ENCODE measurements at places on chromosomes 6 and 20. TPM values are rescaled to one million over a fixed set of nuclear protein-coding genes. Genes with fewer than 3 reads are reported as not detected.

GRCh38 chr6:52612336-52613054 is 35.6 kb upstream of the TRAM2 start:
- no peak overlapping the region for H3K4me3 ChIP-seq
- H3K27ac ChIP-seq = no peak overlapping the region
- H3K27me3 ChIP-seq = no peaks in the 10 kb centered on the region
- no peak for DNase-seq
- H3K4me1 ChIP-seq = no peaks in the 10 kb centered on the region

The UNC5CL gene
- 17.4 TPM for total RNA-seq

DNA sequence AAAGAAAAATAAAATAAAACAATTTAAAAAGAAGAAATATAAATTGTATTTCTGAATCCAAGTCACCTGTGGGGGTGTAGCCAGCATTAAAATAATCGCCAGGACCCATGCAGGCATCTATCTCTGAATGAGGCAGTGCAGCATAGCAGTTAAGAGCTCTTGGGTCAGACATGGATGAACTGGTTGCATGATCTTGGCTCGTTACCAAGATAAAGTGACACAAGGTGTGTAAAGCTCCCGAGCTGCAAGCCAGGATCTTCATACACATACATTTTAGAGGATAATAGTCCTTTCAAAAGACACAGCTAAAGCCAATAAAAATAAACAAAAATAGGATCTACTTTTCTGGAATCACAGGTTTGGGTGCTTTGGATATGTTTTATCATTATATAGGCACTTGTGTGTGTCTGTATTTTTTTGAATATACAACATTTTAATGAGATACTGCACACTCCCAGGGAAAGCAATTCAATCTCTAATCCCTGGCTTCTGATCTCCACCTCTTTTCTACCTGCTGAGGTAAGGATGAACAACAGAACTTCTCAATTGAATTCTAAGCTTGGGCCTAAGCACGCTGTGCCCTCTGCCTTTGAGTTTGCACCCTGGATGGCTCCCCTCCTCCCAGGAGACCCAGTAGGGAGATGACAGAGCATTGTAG is 8.9 kb downstream of the TRIM10 start:
- DNase-seq = no peak
- H3K27me3 ChIP-seq = no peaks in the 10 kb centered on the region
- no peak overlapping the region for H3K27ac ChIP-seq
- H3K36me3 ChIP-seq = no peaks in the 10 kb centered on the region

The SNAP91 gene
- 0.66 TPM for total RNA-seq

- H3K4me3 ChIP-seq = no peak overlapping the region
- no peaks in the 10 kb centered on the region for H3K4me1 ChIP-seq
- DNase-seq = no peak
- no peaks in the 10 kb centered on the region for H3K27me3 ChIP-seq
- no peak overlapping the region for H3K27ac ChIP-seq
- H3K36me3 ChIP-seq = no peaks in the 10 kb centered on the region
These were observed 401.6 kb downstream of the CDC5L start for GRCh38 chr6:44789061-44789460.

- DNase-seq = no peak
- no peaks in the 10 kb centered on the region for H3K4me1 ChIP-seq
- no peaks in the 10 kb centered on the region for H3K36me3 ChIP-seq
- H3K27ac ChIP-seq = no peak overlapping the region
- no peak overlapping the region for H3K4me3 ChIP-seq
These were observed 100.8 kb downstream of the GRM4 start for GRCh38 chr6:34044945-34045595.

GRCh38 chr6:79630883-79631692 is at the start of gene SH3BGRL2:
Gene SH3BGRL2, plus strand, starts transcription at chr6:79631329. Its CDS starts 133 bp downstream, at chr6:79631462.
- H3K4me1 ChIP-seq = peaks cover 32% of the 10 kb centered on the region
- DNase-seq = peak; percentile 90
- H3K27ac ChIP-seq = peak within 1 kb of the TSS; percentile 94
- no peaks in the 10 kb centered on the region for H3K27me3 ChIP-seq
- H3K36me3 ChIP-seq = no peaks in the 10 kb centered on the region
- peak within 1 kb of the TSS; percentile 71 for H3K4me3 ChIP-seq

- H3K36me3 ChIP-seq = no peaks in the 10 kb centered on the region
- H3K27me3 ChIP-seq = no peaks in the 10 kb centered on the region
- no peak overlapping the region for H3K4me3 ChIP-seq
- no peak overlapping the region for H3K27ac ChIP-seq
- peak; percentile 34 for DNase-seq
These were observed 310.7 kb downstream of the EYA4 start for GRCh38 chr6:133551847-133552341.

DNA sequence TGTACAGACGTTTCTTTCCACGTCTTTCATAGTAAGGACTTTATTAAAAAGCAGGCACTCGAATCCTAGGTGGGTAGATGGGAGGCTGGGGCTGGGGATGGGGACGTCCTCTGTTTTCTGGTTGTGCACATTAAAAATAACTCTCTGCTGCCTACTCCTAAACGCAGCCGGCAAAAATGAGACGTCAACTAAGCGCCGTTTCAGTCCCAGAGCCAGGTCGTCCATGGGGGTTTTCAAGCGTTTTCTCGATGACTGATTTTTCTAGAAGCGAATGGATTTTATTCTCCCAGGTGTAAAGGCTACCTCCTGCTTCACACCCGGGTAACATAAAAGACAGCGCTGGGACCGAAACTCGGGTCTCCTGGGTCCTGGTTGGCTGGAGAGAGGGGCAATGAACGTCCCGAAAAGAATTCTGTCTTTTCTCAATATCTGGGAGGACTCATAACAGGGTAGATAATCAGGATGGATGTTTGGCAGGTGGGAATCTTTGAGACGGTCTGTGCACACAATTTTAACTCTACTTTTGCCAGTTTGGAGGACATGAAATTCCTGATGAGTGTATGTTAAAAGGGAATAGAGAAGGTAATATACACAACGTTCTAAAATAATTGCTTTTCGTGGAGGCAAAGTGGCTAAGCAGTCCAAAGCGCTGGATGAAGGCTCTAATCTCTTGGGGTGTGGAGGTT is 25.2 kb downstream of the GPX6 start:
- H3K4me1 ChIP-seq = peaks cover 7% of the 10 kb centered on the region
- H3K4me3 ChIP-seq = no peak overlapping the region
- H3K27me3 ChIP-seq = no peaks in the 10 kb centered on the region

- no peaks in the 10 kb centered on the region for H3K36me3 ChIP-seq
- H3K27ac ChIP-seq = no peak overlapping the region
- no peak overlapping the region for H3K4me3 ChIP-seq
- no peak for DNase-seq
These were observed 42.5 kb downstream of the HLA-G start for GRCh38 chr6:29870104-29870503.

DNA sequence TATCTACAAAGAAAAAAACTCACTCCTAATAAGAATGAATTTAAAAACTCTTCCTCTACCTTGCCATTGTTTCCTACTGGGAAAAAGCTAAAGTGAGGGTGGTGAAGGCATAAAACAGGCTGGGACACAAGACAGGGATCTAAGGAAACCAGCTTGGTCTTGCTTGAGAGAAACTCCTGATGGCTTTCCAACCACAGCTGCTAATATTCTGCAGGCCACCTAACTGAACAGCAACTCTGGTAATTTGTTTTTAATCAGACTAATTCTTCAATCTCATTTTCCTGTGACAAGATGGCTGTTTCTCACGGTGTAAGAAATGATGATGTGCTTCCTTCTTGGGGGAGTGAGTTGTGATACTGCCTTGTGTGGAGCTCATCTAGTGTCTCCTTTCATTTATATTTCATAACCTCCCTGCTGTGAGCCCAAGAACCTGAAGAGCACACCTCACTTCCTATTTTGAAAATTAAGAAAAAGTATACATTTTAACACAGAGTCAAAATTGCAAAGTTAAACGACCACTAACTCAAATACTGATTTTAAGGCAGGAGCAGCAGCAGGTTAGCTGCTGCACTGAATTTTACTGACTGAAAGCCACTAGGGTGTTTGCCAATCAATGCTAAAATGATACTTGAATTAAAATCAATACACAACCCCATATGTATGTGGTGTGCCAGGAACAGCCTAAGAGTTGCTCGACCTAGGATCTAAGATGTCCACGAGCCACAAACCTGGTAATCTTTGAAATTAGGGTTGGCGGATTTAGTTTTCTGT is 58.0 kb downstream of the BACH2 start:
- no peaks in the 10 kb centered on the region for H3K27me3 ChIP-seq
- no peak for DNase-seq
- H3K4me3 ChIP-seq = no peak overlapping the region
- no peaks in the 10 kb centered on the region for H3K36me3 ChIP-seq

DNA sequence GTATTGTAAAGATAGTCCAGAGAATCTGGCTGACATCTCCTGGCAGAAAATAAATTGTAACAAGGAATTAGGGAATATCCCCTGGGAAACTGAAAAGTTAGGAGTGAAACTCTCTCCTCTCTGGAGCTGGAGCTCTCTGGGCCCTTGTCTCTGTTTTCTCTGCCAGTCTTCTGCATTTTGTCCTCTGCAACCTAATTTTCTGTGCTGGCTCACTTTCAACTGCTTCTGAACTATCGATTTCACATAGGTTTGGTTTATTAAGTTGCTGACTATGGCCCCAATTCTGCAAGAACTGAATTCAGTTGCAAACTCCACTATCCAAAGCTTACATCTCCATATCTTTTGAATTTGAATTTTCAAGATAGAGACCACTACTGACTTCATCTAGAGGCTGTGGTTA is 9.3 kb downstream of the TCF21 start:
- H3K36me3 ChIP-seq = no peaks in the 10 kb centered on the region
- no peak overlapping the region for H3K4me3 ChIP-seq
- H3K4me1 ChIP-seq = no peaks in the 10 kb centered on the region
- no peak overlapping the region for H3K27ac ChIP-seq
- DNase-seq = no peak

DNA sequence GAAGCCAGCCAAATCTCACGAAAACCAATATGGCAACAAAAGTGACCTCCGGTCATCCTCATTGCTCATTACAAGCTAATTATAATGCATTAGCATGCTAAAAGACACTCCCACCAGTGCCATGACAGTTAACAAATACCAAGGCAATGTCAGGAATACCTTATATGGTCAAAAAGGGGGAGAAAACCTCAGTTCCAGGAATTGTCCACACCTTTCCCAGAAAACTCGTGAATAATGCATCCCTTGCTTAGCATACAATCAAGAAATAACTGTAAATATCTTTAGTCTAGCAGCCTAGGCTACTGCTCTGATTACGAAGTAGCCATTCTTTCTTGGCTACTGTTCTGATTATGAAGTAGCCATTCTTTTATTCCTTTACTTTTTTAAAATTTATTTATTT is 112.5 kb upstream of the FKBP1C start:
- no peak overlapping the region for H3K4me3 ChIP-seq
- no peaks in the 10 kb centered on the region for H3K27me3 ChIP-seq
- H3K4me1 ChIP-seq = no peaks in the 10 kb centered on the region
- no peaks in the 10 kb centered on the region for H3K36me3 ChIP-seq

Data from body of pancreas (tissue), 4 donors.